ENCODE measurements at places on chromosomes 2 and 18.

GRCh38 chr2:119387381-119388129, 20.8 kb downstream of the DBI start:
- DNase-seq: no peak

DNA sequence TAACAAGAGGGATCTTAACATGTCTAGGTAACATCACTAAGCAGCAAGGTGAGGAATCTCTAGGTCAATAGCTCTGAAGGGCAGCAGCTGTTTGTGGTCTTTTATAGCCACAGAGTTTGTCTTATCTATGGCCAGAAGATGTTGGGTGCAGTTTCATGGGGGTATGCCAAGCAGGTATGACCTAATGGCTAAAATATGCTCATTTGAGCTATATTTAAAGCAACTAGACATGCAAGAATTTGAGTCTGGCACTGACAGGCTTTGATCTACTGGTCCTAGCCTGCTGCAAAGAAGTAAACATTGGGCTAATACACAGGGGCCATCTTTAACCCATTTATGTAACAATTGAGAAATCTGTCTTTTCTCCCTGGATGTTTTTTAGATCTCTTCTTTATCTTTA, 13.9 kb upstream of the UGP2 start:
- DNase-seq: no peak

DNA sequence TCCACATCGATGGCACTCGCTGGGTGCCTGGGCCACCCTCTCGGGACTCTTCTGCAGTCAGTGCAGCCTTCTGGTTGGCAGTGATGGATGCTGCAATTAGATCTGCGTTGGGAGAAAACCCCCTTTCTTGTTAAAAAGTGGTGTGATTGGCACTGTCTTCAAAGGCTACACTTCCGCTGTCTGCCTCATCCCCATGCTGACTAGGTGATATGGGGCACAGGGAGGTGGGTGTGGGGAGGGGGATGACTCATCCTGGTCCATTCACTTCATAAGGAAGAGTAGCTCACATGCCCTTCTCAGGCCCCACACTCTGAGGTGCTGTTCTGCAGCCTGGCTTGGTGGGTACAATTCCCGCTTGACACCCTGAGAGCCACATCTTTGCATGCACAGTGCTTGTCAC, 77.4 kb downstream of the THNSL2 start:
- no peak for DNase-seq

DNA sequence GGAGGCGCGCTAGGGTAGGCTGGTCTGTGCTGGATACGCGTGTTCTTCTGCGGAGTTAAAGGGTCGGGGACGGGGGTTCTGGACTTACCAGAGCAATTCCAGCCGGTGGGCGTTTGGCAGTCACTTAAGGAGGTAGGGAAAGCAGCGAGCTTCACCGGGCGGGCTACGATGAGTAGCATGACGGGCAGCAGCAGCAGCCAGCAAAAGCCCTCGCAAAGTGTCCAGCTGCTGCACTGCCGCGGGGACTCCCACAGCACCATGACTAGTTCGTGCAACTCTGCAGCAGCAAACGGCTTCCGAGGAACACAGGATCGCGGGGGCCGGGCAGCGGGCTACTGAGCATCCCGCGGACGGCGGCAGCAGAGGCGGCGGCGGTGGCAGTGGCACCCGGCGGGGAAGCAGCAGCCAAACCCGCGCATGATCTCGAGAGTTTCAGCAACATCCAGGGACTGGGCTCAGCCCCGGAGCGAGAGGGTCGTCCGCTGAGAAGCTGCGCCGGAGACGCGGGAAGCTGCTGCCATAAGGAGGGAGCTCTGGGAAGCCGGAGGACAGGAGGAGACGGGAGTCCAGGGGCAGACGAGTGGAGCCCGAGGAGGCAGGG, 368 bp downstream of the TMEFF2 start:
- DNase-seq: no peak

DNA sequence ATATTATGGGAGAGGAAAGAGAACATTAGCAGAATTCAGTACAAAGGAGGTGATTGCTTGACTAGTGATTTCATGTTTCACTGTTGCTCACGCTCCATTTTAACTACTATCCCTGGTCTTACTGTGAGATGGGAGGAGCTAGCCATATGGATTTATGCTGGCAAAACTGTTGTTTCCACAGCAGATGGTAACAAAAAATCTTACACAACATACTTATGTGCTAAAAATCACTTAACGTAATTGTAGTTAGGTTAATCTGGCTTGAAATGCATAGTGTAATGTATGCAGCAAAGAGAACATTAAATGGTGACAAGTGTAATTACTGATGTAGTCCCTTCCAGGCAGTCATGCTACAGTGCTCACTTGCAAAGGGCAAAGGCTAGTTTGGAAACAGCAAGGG, 155.6 kb upstream of the LYPD1 start:
- DNase-seq: no peak

- peak; percentile 43 for DNase-seq
Measured at GRCh38 chr2:85583667-85584353, 421 bp upstream of the VAMP5 start.

- no peak for DNase-seq
Measured at GRCh38 chr2:178825183-178825582, 18.0 kb upstream of the TTN start.

- no peak for DNase-seq
Measured at GRCh38 chr2:196422361-196422760, 217.2 kb upstream of the CCDC150 start.

DNA sequence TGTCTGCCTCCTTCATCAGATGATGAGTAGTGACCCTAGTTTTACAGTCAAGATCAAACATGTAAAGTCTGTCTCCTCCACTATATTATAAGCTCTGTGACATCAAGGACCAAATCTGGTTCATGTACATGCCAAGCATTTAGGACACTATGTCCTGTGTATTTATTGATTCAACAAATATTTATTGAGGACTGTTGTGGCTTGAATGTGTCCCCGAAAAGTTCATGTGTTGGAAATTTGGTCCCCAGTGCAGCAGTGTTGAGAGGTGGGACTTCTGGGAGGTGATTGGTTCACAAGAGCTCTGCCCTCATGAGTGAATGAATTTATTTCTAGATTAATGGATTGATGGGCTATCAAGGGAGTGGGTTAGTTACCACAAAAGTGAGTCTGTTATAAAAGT, 46.6 kb upstream of the FRZB start:
- DNase-seq: no peak

DNA sequence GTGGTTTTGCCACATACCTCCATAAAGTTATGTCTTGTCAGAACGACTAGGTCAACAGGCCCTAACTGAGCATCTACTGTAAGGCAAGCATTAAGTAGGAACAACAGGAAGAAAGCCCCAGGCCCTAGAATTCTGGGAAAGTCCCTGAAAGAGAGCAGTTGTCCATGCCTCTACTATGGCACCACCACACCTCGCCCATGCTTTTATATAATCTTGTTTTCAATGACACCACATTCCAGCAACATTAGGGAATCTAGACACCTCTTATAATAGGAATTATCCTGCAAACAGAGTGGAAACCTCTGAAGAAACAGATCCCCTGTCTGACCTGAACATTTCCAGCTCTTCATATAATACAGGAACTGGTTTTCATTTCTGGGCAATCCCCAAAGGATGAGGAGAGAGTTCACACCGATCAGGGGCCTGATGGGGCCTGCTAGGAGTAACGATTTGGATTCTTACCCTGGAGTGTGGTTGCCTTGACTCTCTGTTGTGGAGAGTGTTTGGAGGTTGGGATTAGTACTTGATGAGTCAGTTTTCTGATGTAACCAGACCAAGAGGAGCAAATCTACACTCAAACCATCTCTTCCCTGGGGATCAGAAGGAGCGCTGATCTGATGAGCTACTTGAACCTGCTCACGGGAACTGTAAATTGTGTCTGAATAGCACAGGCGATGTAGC, 31.9 kb upstream of the CEP68 start:
- DNase-seq: no peak

GRCh38 chr2:199485732-199486335, 28.1 kb upstream of the SATB2 start:
- DNase-seq: no peak

DNA sequence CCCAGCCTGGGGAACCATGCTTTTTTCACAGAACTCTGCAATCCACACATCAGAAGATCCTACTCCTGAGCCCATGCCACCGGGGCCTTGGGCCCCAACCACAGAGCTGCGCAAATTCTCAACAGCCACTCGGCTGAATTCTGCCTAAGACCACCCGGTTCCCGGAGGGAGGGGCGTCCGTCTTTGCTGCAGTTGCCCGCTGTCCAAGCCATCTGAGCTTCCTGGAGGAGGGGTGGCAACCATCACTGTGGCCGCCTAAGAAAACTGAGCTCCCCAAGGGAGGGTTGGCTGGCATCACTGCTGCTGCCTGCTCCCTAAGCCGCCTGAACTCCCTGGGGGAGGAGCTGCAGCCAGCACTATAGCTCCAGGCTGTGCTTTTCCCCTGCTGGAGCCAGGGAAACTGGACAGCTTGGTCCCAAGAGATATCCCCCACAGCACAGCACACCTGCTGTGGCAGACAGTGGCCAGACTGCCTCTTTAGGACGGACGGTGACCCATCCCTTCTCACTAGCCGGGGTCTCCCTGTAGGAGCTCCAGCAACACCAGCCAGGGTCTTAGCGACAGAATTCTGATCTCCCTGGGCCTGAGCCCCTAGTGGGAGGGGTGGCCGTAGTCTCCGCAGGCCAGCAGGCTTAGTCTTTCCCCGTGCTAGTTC, 1411.6 kb upstream of the CDH2 start:
- no peak for DNase-seq

- peak; percentile 59 for DNase-seq
Measured at GRCh38 chr2:239164335-239164871, 236.4 kb downstream of the HDAC4 start.

- no peak for DNase-seq
Measured at GRCh38 chr2:182618672-182619079, 97.4 kb upstream of the DNAJC10 start.

- no peak for DNase-seq
Measured at GRCh38 chr2:142037066-142037465, 93.8 kb downstream of the LRP1B start.

- DNase-seq: peak; percentile 80
Measured at GRCh38 chr2:195477248-195477995, 179.6 kb upstream of the SLC39A10 start.

DNA sequence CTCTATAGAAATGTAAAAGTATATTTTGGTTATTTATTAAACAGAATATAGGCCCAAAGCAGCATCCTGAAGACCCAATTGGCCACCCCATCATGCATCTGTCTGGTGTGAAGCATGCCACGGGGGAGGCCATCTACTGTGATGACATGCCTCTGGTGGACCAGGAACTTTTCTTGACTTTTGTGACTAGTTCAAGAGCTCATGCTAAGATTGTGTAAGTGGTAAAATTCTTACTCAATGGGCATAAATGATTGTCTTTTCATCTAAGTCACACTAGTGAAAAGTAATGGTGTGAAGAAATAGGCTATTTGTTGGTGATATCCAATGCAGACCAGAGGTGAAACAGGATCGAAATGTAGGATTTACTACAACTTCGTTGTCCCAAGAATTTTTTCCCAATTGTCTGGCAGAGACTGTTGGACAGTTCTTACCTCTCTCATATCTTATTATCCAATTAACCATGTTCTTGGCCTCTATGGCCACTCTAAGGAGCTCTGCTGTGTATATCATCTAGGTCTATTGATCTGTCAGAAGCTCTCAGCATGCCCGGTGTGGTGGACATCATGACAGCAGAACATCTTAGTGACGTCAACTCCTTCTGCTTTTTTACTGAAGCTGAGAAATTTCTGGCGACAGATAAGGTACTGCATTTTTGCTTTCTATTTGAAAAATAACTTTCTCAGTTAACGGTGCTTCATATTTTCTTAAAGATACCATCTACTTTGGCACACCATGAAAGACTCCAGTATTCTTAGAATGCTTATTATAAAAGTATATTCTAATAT, 35.0 kb downstream of the AOX1 start:
- no peak for DNase-seq

GRCh38 chr2:44168681-44169154, at the start of gene PPM1B:
TSS of gene PPM1B (plus strand) at chr2:44168875. CDS start at chr2:44201200, 32,325 bp downstream.
- DNase-seq: no peak
